Cortex of kidney (tissue), 1 donor: ENCODE measurements at places on chromosomes 5 and 9.
A peak's percentile ranks its signal among the peaks of the same experiment; 100 is the strongest.

DNA sequence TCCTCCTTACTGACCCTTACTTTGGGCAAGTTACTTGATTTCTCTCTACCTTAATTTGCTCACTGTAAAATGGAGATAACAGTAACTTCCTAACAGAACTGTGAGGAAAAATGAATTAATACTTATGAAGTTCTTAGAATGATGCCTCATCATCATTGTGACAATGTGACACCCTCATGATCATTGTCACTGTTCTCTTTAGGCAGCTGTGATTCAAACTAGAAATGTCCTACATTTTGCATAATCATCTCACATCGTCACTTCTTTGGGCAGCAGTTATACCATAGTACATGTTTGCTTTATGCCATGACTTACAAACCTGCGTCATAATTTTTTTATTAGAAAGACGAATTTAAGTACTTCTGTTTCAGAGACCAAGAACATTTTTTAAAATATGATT lies 9.7 kb downstream of the SLC30A5 start:
- no peak for DNase-seq

GRCh38 chr5:144205141-144205551 lies 34.5 kb downstream of the KCTD16 start:
- DNase-seq = no peak

DNA sequence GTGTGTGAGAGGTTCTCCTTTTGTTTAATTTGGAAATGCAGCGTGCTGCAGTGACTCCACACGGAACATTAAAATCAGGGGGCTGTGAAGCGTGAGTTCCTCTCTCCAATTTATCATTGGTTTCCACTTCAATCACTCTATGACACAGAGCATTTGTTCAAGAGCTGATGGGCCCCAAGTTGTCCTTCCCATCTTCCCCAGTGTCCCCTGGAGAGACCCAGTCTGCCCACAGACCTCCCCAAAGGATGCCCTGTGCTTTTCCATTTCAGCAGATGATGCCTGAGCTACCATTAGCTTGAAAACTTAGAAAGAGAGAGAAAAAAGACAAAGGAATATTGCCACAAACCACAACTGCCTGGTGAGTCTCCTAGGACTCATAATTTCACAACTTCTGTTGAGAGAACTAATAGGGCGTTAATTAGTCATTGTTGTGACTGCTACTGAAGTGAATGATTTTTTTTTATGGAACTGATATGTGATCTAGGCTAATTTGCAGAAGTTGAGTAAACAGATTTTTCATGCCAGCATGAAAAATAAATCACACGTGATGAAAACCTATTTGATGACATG lies 772.7 kb downstream of the SEMA5A start:
- DNase-seq = no peak

DNA sequence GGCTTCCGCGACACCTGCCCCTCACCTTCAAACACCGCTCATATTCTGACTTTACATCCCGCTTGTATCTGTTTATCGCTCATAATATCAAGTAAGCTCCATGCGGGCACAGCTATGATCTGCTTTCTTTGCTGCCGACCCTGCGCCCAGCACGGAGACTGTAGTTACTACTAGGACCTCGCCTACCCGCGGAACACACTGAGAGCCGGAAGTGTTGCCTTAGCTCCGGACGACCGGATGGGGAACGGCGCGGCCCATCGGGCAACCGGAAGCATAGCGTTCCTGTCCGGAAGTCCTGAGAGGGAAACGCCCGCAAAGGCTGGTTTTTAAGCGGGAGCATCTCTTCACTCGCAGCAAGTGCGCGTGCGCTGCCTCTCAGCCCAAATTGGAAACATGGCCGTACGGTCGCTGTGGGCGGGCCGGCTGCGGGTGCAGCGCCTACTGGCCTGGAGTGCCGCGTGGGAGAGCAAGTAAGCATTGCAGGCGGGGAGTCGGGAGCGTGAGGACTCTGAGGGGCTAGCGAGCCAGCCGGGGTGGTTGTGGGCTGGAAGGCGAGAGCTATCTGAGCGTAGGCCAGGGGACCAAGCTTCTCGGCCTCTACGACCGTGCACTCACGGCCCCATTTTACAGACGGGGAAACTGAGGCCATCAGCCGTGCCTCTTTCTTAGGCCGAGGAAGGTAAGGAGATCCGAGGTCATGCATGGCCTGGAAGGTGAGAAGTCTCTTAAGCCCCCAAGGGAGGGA lies at the start of gene GRPEL2:
Gene GRPEL2 (plus strand): TSS at position 353 of the 745 bp plus-strand sequence. CDS start 41 bp downstream, at position 394.
- DNase-seq = peak; percentile 72

- no peak for DNase-seq
Measured at GRCh38 chr5:6475626-6476312, 27.1 kb downstream of the UBE2QL1 start.

DNA sequence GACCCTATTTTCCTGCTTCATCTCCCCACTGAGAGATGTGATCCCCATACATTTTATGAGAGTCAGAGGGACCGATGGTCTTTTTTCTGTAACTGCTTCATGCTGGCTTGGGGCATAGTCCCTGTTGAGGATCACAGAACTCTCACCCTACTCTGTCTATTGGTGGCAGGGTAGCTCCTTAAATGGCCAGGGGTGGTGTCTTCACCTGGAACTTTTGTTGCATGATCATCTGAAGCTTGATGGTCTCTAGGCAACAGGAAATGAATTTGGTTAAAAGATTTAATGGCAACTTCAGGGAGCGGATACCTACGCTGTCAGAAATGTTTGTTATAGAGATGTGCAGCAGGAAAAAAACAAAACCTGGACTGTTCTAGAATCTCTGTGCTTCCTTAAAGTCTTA lies 87.0 kb upstream of the GLIS3 start:
- DNase-seq = no peak

GRCh38 chr5:33067291-33067690 lies 356.2 kb downstream of the NPR3 start:
- no peak for DNase-seq

- no peak for DNase-seq
Measured at GRCh38 chr5:14174230-14174636, 31.1 kb downstream of the TRIO start.

- DNase-seq = no peak
Measured at GRCh38 chr5:80154749-80155148, 101.1 kb downstream of the SERINC5 start.

- no peak for DNase-seq
Measured at GRCh38 chr5:179729727-179730126, 2.9 kb upstream of the MAML1 start.

DNA sequence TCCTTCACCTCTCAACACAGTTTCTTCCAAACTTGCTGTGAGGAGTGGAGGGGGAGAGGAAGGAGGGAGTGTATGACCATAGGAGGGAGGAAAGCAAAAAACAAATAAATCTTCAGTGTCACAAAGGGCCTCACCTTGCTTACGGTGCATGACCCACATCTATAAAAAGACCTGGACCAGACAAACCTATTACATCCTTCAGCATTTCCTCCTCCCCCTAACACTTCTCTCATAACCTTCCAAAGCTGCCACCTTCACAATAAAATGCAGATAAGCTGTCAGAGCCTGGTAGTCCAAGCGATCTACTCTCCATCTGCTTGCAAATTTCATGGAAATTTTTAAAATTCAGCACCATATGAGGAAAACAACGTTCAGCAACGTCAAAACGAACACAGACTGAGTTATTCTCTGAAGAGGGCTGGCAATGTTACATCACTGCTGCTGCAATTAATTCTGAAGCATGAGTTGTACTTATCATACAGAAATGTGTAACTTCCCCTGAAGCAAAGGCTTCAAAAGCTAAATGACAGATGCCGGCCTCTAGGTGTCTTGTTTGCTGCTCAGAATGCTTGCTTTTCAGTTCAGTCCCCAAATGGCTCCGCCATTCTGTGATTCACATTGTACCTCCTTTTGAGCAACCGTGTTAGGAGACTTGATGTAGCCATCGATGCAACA lies 62.9 kb downstream of the EFNA5 start:
- no peak for DNase-seq

DNA sequence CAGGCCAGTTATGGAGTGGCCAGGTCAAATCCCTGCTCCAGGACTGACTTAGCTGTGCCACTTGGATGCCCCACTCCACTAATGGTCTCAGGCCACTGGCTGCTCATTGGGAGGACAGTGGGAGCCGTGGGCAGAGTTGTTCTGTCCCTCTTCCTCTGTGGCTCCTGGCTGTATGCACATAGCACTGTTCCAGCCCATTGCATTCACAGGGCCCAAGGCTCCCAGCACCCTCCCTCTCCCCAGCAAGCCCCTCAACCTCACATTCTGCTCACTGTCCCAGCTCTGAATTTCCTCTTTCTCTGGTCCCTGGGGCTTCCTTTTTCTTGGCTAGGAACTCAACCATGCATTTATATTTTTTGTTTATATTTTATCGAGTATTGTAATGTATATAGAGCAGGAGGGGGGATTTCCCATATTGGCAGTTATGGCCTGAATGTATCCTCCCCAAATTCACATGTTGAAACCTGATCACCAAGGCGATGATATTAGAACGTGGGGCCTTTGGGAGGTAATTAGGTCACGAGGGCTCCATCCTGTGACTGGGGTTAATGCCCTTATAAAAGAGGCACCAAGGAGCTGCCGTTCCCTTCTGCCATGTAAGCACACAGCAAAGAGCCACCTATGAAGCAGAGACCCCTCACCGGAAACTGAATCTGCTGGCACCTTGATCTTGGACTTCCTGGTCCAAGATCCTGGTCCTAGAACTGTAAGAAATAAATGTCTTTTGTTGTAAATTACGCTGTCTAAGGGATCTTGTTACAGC lies 17.0 kb upstream of the MVB12B start:
- DNase-seq = no peak

DNA sequence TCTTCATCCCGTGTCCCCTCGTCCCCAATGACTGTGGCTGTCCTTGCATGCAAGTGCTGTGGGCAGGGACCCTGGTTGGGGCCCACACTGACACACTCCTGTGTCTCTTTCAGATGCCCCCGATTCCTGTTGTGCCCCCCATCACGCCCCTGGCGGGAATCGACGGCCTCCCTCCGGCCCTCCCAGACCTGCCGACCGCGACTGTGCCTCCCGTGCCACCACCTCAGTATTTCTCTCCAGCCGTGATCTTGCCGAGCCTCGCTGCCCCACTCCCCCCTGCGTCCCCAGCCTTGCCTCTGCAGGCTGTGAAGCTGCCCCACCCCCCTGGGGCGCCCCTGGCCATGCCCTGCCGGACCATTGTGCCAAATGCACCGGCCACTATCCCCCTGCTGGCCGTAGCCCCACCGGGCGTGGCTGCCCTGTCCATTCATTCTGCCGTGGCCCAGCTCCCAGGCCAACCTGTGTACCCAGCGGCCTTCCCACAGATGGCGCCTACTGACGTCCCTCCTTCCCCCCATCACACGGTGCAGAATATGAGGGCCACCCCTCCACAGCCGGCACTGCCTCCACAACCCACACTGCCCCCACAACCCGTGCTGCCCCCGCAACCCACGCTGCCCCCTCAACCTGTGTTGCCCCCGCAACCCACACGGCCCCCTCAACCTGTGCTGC lies 75.0 kb downstream of the WNK2 start:
- DNase-seq = no peak

- no peak for DNase-seq
Measured at GRCh38 chr9:19922476-19923118, 133.8 kb upstream of the SLC24A2 start.

DNA sequence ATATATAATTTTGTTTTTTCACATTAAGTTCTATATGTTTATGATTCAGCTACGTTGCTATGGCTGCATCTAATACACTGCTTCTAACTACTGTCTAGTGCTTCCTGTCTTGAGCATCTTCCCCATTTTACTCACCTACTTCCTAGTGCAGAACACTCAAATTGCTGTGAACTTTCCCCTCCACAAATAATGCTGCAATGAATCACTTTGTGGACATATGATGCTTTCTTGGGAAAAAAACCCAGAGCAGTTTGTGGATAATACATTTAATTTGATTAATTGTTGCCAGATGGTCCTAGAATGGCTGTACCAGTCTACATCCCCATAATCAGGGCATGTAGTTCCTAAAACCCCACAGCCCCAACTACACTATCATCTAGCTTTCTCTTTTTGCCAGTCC lies 18.5 kb downstream of the CD180 start:
- DNase-seq = no peak

DNA sequence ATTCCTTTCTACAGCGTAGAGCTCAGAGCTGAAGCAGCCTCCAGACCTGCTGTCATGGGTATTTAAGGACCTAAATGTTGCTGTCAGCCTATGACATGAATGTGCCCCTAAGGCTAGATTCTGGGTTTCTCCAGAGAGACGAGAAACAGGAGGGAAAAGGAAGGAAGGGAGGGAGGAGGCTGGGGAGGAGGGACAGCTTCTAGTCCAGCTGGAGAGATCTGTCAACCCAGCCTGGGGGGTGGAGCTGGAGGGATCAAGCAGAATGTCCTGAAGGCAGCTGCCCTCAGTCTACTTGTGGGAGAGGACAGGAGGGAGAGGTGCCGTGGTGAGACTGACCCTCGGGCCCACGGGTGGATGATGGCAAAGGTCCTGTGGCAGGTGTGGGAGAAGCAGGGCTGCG lies 1.1 kb upstream of the DBH start:
- no peak for DNase-seq

DNA sequence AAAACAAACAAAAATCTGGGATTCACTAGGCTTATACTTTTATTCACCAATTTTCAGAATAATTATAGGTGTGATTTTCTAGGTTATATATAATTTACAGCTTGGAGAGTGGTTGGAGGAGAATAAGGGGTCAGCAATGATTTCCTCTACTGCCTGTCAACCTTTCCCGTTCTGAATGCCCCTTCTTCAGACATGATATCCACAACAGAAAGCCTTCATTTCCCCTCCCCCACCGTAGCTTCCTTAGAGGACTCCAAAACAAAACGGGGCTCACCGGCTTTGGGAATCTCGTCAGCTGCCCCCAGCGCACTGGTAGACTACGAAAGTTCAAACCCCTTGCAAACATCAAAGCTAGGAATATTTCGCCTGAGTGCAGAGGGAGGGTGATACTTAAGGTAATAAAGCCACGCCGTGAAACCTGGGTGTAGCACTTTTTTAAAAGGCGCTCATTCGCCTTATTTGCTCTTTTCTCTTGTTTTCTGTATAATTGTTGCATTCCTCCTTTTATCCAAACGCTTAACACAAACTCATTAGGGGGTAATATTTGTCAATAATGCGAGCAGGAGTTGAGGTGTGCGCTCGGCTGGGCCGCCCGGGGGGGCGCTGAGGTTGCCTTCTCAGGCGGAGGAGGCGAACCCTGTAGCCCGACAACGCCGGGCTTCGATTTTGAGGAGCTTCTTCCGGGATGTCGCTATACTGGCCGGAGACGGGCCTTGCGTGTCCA lies 2.4 kb downstream of the OTP start:
- no peak for DNase-seq

- DNase-seq = no peak
Measured at GRCh38 chr5:177994561-177995190, 1.4 kb downstream of the PROP1 start.

DNA sequence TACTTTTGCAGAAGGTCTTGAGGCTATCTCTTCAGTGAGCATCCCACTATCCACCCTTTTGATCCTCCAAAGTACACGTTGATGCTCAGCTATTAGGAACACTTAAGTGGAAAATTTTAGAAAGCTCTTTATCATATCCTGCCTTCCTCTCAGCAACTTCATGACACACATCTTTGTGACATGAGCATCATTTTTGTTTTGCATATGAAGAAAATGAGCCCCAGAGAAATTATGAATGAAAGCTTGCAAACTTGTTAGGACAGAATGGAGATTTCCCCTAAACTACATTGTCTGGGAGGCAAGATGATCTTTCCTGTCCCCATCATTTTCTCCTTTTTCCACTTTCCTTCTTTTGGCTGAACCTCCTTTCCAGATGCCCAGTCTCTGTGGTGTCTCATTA lies 239.4 kb upstream of the PIK3R1 start:
- DNase-seq = no peak
